ENCODE measurements at places on chromosomes 2 and 18.

DNA sequence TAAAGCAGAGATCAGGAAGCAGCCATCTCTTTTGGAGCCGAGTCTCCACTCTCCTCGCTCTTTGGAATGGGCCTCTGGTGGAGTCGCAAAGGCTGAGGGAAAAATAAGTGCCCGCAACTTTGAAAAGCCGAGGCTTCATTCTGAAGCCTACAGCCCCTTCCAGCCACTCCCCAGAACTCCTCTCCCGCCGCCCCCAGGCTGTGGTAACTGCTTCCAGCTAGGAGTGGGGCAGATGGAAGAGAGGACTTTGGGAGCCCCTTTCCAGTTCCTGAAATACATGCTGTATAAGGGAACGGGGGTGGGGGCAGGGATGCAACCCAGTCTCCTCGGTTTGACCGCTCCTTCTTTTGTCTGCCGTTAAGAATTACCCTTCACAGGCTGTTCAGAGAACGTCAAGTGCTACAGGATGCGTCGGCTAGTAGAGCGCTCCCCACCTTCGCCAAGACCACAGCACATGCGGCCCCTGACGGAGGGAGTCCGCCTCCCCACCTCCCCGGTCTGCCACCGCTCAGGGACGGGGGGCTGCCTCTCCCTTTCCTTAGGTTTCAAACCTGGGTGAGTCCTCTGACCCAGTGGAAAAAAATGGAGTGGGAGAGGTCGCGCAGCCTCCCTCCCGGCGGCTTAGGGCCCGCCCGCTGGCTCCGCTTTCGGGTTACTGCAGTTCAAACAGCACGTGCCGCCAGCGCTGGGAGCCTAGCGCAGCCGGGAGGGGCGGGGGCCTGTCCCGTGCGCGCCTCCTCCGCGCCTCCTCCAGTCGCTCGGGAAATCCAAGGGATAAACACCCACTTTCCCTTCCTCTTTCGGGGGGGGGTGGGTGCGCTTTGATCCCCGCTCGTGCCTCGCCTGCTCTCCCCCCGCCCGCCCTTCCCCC, 4.9 kb downstream of the CYP26B1 start:
- DNase-seq, result no peak

DNA sequence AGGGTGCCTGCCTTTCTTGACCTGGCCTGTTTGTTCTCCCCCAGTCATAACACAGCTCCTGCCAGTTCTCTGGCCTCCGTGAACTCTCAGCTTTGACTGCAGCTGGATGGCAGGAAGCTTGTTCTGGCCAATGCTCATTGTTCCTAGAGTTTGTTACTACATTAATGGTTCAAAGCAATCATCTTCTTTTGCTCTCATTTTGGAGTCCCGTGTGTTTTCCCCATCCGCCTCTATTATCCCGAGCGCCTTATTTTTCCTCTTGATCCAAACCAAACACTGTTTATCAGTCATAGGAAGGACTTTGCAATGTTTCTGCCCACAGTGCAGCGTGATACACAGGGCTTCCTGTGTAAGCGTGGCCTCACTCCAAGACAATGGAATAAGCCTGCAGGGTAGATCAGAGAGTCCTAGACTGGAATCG, 184.3 kb upstream of the APCDD1 start:
- no peak for DNase-seq

DNA sequence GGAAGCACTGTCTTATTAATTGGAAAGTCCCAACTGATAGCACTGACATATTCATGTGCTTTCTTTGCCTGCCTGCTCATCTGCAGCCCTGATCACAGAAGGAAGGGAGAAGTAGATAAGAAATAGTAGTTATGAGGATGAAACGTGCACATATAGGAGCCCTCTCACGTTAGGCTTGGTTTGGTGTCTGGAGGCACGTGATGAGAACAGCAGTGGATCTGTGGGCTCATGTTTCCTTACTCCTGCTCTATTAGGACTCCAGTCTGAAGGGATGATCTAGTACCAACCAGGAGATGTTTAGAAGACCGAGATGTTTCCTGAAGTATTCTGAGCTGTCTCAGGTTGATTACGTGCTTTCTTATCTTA, 84.9 kb downstream of the MAP4K4 start:
- DNase-seq, result no peak

DNA sequence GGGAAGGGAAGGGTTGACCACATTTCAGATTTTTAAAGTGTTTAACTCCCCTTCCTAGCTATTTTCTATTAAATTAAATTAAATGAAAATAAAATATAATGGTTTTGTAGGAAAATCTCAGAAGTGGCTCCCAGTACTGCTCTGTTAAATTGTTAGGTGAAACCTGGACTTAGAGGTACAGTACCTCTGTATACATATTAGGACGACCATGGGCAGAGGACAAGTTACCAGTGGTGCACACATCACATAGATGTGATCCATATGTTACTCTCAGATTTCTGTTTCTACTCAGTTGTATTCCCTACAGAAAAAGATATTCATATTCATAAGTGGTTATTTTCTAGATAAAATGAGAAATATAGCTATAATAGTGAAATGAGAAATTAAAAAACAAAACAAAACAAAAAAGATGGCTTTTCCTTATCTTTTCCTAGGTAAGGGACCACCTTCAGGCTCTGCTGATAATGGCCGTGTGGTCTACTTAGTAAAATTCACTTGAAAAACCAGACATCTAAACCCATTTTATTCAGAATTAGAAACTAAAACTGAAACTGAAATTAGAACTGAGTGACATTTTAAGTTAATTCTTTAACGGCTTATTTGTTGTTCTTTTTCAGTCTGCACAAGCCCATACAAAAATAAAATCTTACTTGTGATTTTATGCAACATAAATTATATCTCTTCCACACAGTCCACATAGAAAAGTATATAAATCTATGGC, 832.5 kb upstream of the CHAC2 start:
- no peak for DNase-seq
